ENCODE measurements at places on chromosomes 12 and 14. TPM values are rescaled to one million over a fixed set of nuclear protein-coding genes. Genes with fewer than 3 reads are reported as not detected.
A peak's percentile ranks its signal among the peaks of the same experiment; 100 is the strongest.

The ACVRL1 gene
- total RNA-seq = not detected

DNA sequence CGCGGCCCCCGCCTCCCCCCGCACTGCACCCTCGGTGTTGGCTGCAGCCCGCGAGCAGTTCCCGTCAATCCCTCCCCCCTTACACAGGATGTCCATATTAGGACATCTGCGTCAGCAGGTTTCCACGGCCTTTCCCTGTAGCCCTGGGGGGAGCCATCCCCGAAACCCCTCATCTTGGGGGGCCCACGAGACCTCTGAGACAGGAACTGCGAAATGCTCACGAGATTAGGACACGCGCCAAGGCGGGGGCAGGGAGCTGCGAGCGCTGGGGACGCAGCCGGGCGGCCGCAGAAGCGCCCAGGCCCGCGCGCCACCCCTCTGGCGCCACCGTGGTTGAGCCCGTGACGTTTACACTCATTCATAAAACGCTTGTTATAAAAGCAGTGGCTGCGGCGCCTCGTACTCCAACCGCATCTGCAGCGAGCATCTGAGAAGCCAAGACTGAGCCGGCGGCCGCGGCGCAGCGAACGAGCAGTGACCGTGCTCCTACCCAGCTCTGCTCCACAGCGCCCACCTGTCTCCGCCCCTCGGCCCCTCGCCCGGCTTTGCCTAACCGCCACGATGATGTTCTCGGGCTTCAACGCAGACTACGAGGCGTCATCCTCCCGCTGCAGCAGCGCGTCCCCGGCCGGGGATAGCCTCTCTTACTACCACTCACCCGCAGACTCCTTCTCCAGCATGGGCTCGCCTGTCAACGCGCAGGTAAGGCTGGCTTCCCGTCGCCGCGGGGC lies at the start of gene FOS:
Gene FOS (plus strand): TSS at position 407 of the 731 bp plus-strand sequence. CDS start 155 bp downstream, at position 562.
- DNase-seq = peak; percentile 98

GRCh38 chr12:57694459-57695019 lies 607 bp downstream of the OS9 start:
- peak; percentile 1 for DNase-seq

The AKAP5 gene
- total RNA-seq = 0.23 TPM

The AVPR1A gene
- total RNA-seq = not detected

DNA sequence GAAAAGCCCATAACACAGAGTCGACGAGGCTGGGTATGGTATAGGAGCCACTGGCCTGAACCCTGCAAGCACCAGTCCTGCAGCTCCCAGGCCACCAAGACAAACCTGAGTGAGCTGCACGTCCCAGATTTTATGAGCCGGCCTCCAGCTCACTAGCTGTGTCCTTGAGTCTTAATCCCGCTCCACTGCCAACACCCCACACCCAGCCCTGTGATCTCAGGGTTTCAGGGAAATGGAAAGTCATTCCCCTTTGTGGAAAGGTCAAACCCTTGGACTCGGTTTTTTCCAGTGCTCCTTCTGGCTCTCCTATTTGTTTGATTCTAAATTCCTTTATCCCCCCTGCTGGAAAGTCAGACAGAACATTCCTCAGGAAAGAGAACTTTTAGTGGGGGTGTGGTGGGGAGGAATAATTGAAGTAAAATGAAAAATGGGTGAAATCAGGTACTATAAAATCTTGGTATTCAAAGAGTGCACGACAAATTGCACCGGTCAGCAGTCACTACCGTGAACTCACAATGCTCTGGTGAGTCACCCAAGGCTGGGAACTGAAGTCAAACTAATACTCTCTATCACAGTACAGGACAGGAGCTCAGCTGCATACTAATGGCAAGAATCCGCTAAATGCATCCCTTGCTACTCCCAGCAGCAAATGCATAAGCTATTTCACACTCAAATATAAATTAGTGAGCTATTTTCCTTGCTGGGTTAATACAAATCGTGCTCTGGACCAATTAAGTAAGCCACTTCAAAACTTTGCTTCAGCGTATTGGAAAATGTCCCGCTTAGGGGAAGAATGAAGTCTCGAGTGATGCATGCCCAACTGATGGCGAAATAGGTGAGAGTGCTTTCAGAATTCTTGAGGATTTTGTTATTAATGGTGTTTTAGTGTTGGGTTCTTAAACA lies 9.0 kb downstream of the PITPNM2 start:
- DNase-seq = no peak

DNA sequence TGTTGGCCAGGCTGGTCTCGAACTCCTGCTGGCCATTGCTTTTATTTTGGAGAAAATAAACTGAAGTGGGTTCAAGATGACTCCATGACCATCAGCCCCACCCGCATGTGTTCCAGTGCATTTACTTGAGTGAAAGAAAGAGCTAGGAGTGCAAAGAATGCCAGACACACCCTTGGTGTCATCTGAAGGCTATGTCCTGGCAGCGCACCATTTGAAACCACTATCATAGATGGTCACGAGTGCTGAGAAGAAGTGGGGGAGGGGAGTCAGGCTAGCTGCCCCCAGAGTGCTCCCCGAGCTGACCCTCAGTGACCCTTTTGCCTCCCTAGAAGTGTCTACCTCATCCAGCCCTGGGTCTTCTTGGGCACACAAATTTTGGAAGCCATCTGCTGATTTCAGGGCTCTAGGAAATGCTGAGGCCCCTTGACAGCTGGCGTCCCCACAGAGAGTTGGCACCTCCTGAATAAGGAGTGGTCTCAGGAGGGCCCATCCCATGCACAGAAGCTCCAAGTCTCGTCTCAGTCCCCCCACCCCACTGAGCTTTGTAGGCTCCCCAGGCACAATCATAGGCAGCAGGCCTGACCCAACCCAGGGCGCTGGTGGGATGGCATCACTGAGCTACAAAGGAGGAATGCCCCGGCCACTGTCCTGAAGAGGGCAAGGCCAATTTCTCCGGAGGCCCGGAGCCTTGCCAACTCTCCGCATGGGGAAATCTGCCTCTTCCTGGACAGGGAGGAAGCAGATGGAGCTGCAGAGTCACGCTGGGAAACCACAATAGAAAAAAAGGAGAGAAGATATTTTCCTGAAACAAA lies 28.0 kb downstream of the PXN start:
- no peak for DNase-seq

DNA sequence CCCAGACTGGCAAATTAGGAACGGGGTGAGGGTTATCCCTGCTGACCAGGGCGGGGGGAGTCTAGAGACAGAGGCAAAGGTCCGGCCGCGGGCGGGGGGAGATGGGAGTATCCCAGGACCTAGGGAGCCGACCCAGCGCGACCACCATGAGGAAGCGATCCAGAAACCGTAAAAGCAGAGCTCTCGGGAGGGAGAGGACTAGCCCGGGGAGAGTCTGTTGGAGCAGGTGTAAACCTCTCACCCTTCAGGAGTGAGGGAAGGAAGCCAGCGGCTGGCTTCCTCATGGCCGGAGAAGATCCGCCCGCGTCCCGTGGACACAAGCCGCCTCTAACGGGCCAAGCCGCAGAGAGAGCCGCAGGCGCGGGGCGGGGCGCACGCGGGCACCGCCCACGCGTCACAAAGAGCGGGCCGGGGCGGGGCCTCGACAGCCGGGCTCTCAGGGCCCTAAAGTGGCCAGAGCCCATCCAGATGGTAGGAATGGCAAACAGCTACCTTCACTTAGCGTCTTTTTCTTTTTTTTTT lies at the start of gene ACRBP:
Gene ACRBP (minus strand): TSS at position 350 of the 522 bp plus-strand sequence. CDS start 66 bp downstream, at position 284.
- peak; percentile 25 for DNase-seq

DNA sequence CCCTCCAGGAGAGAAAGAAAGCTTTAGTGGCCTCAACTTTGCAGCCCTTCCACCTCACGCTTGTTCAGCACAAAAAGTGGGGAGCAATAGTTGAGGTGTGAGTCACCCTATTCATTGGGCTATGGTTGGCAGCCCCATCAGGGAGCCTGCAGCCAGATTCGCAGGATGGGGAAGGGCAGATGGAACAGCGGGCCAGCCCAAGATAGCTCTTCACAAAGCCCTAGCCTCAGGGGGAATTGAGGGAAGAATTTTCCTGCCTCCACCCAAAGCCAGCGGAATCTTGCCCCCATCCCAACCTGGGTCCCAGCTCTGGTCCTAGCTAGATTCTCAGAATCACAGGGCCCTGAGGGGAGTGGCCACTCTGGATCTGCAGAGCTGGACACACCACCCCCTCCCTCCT lies 3.6 kb upstream of the KRT5 start:
- no peak for DNase-seq

The MDGA2 gene
- total RNA-seq = not detected

The PSME1 gene
- total RNA-seq = 203 TPM

- DNase-seq = no peak
Observed at GRCh38 chr12:69284131-69284530, 44.8 kb downstream of the CPSF6 start.

The RERG gene
- total RNA-seq = 1.2 TPM

DNA sequence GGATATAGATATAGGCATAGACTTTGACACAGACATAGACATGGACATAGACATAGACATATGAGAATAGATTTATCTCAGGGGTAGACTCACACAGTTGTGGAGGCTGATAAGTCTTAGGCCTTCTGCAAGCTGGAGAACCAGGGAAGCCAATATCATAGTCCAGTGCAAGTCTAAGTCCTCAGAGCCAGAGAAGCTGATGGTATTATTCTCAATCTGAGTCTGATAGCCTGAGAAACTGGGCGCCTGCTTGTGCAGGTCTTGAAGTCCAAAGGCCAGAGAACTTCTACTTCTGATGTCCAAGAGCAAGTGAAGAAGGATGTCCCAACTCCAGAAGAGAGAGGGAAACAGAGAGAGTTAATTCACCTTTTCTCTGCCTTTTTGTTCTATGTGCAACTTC lies 476.5 kb downstream of the SLC6A15 start:
- no peak for DNase-seq

DNA sequence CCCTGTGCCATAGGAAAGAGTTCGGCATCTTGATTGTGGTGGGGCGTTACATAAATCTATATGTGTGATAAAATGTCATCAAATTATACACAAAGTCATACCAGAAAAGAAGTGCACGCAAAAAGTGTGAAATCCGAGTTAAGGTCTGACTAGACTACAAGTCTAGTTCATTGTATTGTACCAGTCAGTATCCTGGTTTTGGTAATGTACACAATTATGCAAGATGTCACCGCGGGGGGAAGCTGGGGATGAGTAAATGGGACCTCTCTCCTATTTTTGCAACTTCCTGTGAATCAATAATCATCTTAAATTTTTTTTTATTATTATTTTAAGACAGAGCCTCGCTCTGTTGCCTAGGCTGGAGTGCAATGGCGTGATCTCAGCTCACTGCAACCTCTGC lies 43.2 kb upstream of the BCL11B start:
- DNase-seq = no peak

DNA sequence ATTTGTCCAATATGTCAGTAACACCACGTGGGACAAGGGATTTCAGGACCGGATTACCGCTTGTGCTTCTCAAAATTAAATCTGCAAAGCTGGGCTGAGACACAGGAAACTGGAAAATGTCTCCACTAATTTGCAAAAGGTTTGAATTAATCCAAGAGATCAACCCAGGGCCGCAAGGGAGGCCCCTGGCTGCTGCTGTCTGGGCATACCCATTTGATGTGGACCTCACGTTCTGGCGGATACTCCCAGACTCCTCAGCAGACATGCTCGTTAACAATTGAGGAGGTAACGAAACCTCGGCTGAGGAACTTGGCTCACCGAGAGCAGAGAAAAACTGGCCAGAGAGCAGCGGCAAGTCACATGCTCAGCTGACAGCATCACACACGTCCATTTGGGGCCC lies 180.6 kb downstream of the SLC15A4 start:
- no peak for DNase-seq

The COCH gene
- 0.91 TPM for total RNA-seq

- DNase-seq = peak; percentile 88
Observed at GRCh38 chr14:105059035-105059924, 6.0 kb downstream of the GPR132 start.

DNA sequence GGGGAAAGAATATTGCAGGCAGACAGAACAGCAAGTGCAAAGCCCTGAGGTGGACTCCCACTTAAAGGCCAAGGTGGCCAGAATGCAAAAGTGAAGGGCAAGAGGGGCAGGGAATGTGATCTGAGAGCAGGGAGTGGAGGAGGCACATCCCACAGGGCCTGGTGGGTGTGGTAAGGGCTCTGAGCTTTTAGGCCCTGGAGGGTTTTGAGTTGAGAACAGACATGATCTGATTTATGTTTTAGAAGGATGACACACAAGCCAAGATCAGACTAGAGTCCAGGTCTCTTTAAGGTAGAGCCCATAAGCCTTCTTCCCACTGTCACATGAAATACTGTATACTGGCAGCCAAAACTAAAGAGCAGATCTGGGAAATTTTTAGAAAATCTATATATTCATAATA lies 162.5 kb downstream of the SLC38A4 start:
- DNase-seq = no peak

GRCh38 chr12:76265424-76266180 lies 82.6 kb downstream of the BBS10 start:
- no peak for DNase-seq

DNA sequence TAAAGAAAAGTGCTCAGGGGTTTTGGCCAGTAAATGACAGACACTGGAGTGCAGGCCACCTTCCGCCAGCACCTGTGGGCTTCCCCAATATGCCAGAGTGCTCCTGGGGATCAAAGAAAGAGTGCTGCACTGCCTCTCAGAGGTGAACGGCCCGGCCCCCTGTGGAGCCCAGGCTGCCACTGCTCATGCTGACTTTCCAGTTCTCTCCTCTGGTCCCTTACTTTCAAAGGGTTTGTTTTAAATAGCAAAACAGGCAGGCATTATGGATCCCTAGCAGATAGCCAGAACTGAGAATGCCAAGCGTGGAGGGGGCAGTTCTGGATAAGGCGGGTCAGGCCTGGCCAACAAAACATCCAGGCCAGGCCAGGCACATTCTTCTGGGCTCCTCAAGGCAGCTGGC lies 59.6 kb downstream of the MDM2 start:
- DNase-seq = no peak

The KLRK1 gene
- 865 TPM for total RNA-seq

- no peak for DNase-seq
Observed at GRCh38 chr14:34170882-34171281, 220.0 kb upstream of the EGLN3 start.

DNA sequence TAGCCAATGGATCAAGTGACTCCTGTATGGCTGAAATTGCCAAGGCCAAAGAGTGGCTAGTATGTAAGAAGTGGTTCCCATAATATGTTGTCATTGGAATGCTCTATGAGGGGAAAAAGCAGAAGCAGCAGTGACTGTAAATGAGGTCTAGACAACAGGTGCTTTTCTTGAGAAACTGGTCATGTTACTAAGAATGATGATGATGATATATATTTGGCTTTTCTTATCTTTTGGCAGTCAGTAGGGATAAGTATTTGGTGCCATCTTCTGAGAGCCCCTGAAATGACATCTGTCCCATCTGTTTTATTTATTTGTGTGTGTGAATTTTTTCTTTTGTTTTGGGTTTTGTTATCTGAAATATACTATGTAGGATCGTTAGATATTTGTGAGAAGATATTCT lies 141.7 kb downstream of the SYT1 start:
- no peak for DNase-seq

The ANO4 gene
- not detected for total RNA-seq

The SERPINA6 gene
- not detected for total RNA-seq

The PRB2 gene
- total RNA-seq = not detected

The OR6C3 gene
- not detected for total RNA-seq

The PZP gene
- total RNA-seq = not detected

- no peak for DNase-seq
Observed at GRCh38 chr12:24268663-24269186, 319.3 kb upstream of the SOX5 start.
